Thoracic aorta (tissue), 2 donors: ENCODE measurements at places on chromosomes 11 and 22. TPM values are rescaled to one million over a fixed set of nuclear protein-coding genes. Genes with fewer than 3 reads are reported as not detected.

LRP5 gene
- total RNA-seq = 99.1 TPM

BACE1 gene
- total RNA-seq = 67.3 TPM

GUCD1 gene
- 81.9 TPM for total RNA-seq

DEUP1 gene
- total RNA-seq = not detected

HBD gene
- not detected for total RNA-seq

MOB2 gene
- 87.7 TPM for total RNA-seq

PHF21B gene
- not detected for total RNA-seq

DNA sequence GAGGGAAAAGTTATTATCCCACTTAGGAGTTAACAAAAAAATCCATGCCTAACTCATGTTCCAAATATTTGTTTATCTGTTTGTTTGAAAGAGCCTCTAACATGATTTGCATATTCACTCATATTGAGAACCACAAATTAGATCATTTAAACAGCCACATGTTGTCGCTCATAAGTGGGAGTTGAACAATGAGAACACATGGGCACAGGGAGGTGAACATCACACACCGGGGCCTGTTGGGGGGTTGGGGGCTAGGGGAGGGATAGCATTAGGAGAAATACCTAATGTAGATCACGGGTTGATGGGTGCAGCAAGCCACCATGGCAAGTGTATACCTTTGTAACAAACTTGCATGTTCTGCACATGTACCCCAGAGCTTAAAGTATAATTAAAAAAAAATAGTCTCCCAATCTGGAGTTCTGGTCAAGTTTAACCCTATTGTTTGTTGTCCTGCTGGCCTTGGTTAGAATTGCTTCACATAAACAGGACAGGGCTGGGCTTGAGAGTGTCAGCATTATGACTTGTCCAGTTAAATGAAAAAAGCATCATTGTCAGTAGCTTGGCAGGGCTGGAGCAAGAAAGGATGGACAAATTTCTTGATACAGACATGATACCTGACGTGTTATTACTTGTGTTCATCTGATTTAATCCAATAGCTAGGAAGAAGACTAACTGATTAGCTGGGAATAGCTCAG, 57.8 kb upstream of the PSMA1 start:
- DNase-seq = no peak
- no peaks in the 10 kb centered on the region for H3K36me3 ChIP-seq
- H3K4me1 ChIP-seq = peaks cover 3% of the 10 kb centered on the region
- H3K27me3 ChIP-seq = no peaks in the 10 kb centered on the region
- H3K4me3 ChIP-seq = no peak overlapping the region

DNA sequence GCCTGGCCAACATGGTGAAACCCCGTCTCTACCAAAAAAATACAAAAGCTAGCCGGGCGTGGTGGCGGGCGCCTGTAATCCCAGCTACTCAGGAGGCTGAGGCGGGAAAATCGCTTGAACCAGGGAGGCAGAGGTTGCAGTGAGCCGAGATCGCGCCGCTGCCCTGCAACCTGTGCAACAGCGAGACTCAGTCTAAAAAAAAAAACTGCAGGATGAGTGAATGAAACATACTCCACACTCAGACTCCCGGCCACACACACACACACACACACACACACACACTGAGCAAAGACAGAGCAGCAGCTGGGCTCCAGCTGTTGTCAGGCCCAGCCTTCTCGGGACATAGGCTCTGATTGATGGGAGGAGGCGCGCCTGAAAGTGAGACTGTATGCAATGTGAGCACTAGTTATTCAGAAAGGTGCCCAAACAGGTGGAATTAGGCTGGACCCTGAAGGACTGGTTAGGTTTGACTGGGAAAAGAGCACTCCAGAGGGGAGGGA, 1.5 kb upstream of the PLEKHA7 start:
- no peak overlapping the region for H3K27ac ChIP-seq
- H3K27me3 ChIP-seq = no peaks in the 10 kb centered on the region
- peaks cover 7% of the 10 kb centered on the region for H3K4me1 ChIP-seq
- no peaks in the 10 kb centered on the region for H3K36me3 ChIP-seq
- no peak overlapping the region for H3K4me3 ChIP-seq
- DNase-seq = no peak

- no peak overlapping the region for H3K4me3 ChIP-seq
- no peak overlapping the region for H3K27ac ChIP-seq
- H3K27me3 ChIP-seq = no peaks in the 10 kb centered on the region
- no peaks in the 10 kb centered on the region for H3K36me3 ChIP-seq
- no peak for DNase-seq
- H3K4me1 ChIP-seq = no peaks in the 10 kb centered on the region
These were observed 339.7 kb downstream of the BRD1 start for GRCh38 chr22:49487950-49488349.

DNA sequence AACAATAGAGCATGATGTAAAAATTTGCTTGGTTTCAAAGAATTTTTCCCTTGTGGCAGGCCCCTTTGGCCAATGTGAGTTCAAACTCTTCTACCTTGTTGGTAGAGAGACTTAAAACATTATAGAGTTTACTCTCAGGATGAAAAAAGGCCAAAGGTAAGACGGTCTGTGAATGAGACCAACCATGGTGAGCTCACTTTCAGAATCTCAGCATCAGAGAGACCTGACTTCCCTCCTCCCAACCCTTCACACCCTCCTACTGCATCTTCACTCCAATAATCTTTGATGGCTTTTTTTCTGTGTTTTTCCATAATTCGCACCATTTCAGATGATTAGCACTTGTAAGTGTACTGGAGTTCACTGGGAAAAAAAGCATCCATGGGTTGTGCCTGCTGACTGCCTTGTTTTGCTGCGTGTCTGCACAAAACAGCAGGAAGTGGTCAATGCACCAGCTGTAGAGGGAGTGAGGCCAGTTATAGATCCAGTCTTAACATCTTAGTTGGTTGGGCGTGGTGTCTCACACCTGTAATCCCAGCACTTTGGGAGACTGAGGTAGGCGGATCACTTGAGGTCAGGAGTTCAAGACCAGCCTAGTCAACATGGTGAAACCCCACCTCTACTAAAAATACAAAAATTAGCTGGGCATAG, 64.1 kb downstream of the SLC1A2 start:
- H3K4me1 ChIP-seq = peaks cover 11% of the 10 kb centered on the region
- DNase-seq = no peak
- H3K4me3 ChIP-seq = no peak overlapping the region
- no peak overlapping the region for H3K27ac ChIP-seq
- H3K27me3 ChIP-seq = no peaks in the 10 kb centered on the region

- no peak for DNase-seq
- H3K4me3 ChIP-seq = no peak overlapping the region
- no peaks in the 10 kb centered on the region for H3K27me3 ChIP-seq
- peaks cover 10% of the 10 kb centered on the region for H3K4me1 ChIP-seq
- no peak overlapping the region for H3K27ac ChIP-seq
- H3K36me3 ChIP-seq = no peaks in the 10 kb centered on the region
These were observed 55.1 kb upstream of the SEPTIN5 start for GRCh38 chr22:19658967-19659804.

- H3K36me3 ChIP-seq = no peaks in the 10 kb centered on the region
- no peaks in the 10 kb centered on the region for H3K4me1 ChIP-seq
- no peak overlapping the region for H3K27ac ChIP-seq
These were observed 9.9 kb upstream of the PARVB start for GRCh38 chr22:44014241-44014640.

GRCh38 chr11:79822766-79823165, 381.9 kb upstream of the TENM4 start:
- no peak for DNase-seq
- no peaks in the 10 kb centered on the region for H3K36me3 ChIP-seq
- no peaks in the 10 kb centered on the region for H3K27me3 ChIP-seq

DNA sequence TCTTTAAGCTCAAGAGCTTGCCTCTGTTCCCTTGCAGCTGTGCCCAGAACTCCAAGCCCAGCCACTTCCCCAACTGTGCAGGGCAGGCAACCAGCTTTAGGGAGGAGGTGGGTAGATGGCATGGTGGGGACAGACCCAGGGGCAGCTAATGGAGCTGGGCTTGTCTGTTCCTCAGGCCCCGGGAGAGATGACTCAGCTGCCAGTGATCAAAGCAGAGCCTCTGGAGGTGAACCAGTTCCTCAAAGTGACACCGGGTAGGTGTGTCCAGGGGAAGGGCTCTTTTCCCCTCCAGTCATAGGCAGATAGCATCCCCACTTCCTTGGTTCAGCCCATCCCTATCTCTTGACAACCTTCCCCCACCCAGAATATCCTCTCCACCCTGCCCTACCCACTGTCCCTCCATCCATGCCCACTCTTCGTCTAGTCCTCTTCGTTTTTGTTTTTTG, 32.4 kb downstream of the CREB3L1 start:
- H3K27ac ChIP-seq = no peak overlapping the region
- no peaks in the 10 kb centered on the region for H3K36me3 ChIP-seq
- H3K27me3 ChIP-seq = no peaks in the 10 kb centered on the region
- no peak for DNase-seq
- H3K4me1 ChIP-seq = no peaks in the 10 kb centered on the region
- H3K4me3 ChIP-seq = no peak overlapping the region

GRCh38 chr11:6298605-6299004, 21.7 kb downstream of the CAVIN3 start:
- no peaks in the 10 kb centered on the region for H3K36me3 ChIP-seq
- H3K4me1 ChIP-seq = no peaks in the 10 kb centered on the region
- no peak overlapping the region for H3K27ac ChIP-seq
- H3K4me3 ChIP-seq = no peak overlapping the region

DNA sequence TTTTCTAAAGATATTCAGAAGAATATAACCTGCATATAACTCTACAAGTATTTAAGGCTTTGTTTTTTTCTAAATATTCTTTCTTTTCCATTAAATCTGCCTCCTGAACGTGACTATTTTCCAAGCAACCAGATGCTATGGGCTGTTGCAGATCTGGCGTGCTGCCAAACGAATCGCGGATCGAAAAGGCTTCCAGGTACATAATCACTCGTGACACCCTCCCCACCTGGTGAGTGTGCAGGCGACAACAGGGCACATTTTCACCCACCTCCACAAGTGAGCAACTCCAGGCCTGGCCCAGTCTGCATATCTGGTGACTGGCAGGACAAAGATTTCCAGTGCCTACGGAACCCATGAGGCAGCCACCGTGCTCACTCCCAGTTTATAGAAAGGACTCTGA, 660.1 kb downstream of the OPCML start:
- H3K4me1 ChIP-seq = no peaks in the 10 kb centered on the region
- no peak overlapping the region for H3K27ac ChIP-seq
- no peak for DNase-seq
- no peaks in the 10 kb centered on the region for H3K36me3 ChIP-seq
- no peaks in the 10 kb centered on the region for H3K27me3 ChIP-seq
- no peak overlapping the region for H3K4me3 ChIP-seq

DNA sequence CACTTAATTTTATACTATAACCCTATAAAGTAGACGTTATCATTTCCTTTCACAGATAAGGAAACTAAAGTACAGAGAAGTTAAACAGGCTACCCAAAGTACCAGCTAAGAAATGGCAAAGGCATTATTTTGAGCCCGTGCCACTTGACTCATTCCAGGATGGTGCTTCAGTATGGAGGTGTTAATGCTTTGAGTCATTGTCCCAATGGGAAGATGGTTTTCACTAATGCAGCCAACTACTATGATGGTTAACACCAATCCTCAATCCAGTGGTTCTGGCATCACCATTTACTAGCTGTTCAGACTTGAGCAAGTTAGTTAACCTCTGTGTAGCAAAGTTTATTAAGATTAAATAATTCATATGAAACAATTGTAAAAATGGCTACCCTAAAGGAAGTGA, 123.1 kb upstream of the SLC5A12 start:
- peaks cover 88% of the 10 kb centered on the region for H3K4me1 ChIP-seq
- no peaks in the 10 kb centered on the region for H3K27me3 ChIP-seq
- peak overlapping the region; percentile 82 for H3K27ac ChIP-seq
- H3K4me3 ChIP-seq = no peak overlapping the region
- DNase-seq = no peak

- H3K4me3 ChIP-seq = no peak overlapping the region
- no peaks in the 10 kb centered on the region for H3K36me3 ChIP-seq
- H3K27me3 ChIP-seq = no peaks in the 10 kb centered on the region
These were observed 624.5 kb downstream of the OPCML start for GRCh38 chr11:132907651-132908413.

GRCh38 chr11:64542172-64543125, 48.6 kb upstream of the SLC22A12 start:
- DNase-seq = no peak
- H3K27me3 ChIP-seq = no peaks in the 10 kb centered on the region
- H3K4me3 ChIP-seq = no peak overlapping the region
- H3K4me1 ChIP-seq = peaks cover 20% of the 10 kb centered on the region
- H3K36me3 ChIP-seq = no peaks in the 10 kb centered on the region

- no peak overlapping the region for H3K27ac ChIP-seq
- no peaks in the 10 kb centered on the region for H3K27me3 ChIP-seq
- H3K4me3 ChIP-seq = peak overlapping the region; percentile 64
- DNase-seq = no peak
- no peaks in the 10 kb centered on the region for H3K36me3 ChIP-seq
- no peaks in the 10 kb centered on the region for H3K4me1 ChIP-seq
These were observed 82.3 kb downstream of the RCN1 start for GRCh38 chr11:32172848-32173834.

GRCh38 chr11:94028436-94028835, 7.3 kb downstream of the HEPHL1 start:
- H3K4me1 ChIP-seq = no peaks in the 10 kb centered on the region
- no peak overlapping the region for H3K27ac ChIP-seq
- H3K36me3 ChIP-seq = no peaks in the 10 kb centered on the region
- no peak overlapping the region for H3K4me3 ChIP-seq
- no peak for DNase-seq
- no peaks in the 10 kb centered on the region for H3K27me3 ChIP-seq

DNA sequence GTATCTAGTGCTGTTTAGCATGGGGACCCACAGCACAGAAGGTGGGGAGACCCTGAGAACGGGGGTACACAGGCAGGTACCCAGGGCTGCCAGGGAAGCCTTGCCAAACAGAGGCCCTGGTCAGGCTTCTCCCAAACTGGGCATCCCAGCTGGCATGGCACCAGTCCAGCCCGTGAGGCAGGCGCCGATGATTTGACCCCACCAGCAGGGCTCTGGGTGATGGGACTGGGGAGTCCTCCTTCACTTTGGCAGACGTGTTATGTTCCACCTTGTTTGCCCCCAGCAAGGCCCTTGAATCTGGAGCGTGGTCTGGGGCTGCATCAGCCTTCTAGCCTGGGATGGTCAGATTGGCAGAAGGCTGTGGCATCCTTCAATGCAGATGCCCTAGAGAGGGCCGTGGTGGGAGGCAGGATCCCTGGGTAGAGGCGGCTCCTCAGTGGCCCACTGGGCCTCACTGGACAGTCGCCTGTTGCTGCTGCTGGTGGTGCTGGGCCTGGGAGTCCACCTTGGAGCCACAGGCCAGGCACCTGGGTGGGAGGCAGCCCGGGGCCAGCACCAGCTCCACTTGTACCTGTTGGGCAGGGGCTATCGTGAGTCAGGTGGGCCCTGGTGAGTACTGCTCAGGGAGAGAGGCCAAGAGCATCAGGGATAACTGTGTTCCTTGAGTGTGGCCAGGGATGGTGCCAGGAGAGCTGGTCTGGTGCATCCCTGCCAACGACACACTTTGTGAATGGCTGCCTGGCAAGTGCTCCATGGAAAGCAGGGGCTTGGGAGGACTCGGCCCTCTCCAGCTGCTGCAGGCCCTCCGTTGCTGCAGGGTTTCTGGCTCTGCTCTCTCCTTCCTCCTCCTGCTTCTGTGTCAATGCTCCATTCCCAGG, 3.3 kb downstream of the ADORA2A start:
- no peak for DNase-seq
- peaks cover 30% of the 10 kb centered on the region for H3K4me1 ChIP-seq
- no peak overlapping the region for H3K27ac ChIP-seq

GRCh38 chr11:73916435-73916834, 34.4 kb upstream of the DNAJB13 start:
- no peaks in the 10 kb centered on the region for H3K27me3 ChIP-seq
- no peak overlapping the region for H3K27ac ChIP-seq
- no peaks in the 10 kb centered on the region for H3K4me1 ChIP-seq
- DNase-seq = no peak

GRCh38 chr11:111177037-111177871, 68.3 kb upstream of the POU2AF2 start:
- no peak overlapping the region for H3K4me3 ChIP-seq
- H3K4me1 ChIP-seq = no peaks in the 10 kb centered on the region
- no peaks in the 10 kb centered on the region for H3K27me3 ChIP-seq
- no peaks in the 10 kb centered on the region for H3K36me3 ChIP-seq
- H3K27ac ChIP-seq = no peak overlapping the region
- no peak for DNase-seq
